Cortex of kidney (tissue), 1 donor: ENCODE measurements at places on chromosomes 11 and 22.

DNA sequence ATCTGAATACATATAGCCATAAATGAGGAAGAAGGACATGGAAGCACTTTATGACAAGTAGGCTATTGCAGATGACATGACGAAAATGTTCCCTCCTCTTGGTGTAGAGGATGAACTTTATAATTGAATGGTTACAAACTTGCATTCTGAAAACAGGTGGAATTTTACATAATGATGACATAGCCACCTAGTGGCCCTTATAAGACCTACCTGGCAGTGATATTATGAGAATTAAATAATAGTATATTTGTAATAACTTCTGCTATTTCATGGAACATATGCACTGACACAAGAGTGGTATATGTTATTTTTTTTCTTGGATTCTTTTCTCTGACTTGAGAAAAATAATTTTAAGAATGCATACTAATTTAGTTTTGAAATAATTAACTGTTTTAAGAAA lies 22.9 kb downstream of the TRIM22 start:
- DNase-seq = no peak

DNA sequence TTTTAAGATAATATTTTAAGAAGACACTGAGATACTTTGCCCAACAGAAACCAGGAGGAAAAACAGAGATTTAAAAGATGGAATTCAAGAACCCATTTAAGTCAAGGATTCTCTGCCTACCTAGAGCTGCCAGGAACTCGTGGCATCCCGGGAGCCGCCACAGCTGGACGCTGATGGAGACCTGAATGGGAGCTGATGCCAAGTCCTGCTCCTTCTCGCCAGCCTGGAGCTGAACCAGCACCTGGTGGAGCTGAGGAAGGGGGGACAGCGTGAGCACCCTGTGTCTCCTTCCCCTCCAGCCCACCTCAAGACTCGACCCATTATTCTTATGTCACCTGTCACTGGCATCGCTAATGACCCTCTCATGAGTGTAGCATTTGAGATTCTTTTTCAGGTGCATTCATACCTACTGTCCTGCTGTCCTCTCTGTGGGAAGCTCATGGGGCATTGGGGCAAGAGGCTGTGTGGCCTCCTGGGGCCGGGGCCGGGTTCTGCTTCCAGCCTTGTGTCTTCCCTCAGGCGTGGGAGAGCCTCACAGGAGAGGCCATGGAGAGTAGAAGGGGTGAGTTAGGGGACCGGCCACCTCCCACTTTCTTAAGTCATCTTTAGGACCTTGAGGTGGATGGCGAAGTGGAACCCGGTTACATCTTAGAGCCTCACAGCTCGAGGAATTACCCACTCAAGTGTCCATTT lies 70.8 kb upstream of the PITPNB start:
- DNase-seq = no peak

DNA sequence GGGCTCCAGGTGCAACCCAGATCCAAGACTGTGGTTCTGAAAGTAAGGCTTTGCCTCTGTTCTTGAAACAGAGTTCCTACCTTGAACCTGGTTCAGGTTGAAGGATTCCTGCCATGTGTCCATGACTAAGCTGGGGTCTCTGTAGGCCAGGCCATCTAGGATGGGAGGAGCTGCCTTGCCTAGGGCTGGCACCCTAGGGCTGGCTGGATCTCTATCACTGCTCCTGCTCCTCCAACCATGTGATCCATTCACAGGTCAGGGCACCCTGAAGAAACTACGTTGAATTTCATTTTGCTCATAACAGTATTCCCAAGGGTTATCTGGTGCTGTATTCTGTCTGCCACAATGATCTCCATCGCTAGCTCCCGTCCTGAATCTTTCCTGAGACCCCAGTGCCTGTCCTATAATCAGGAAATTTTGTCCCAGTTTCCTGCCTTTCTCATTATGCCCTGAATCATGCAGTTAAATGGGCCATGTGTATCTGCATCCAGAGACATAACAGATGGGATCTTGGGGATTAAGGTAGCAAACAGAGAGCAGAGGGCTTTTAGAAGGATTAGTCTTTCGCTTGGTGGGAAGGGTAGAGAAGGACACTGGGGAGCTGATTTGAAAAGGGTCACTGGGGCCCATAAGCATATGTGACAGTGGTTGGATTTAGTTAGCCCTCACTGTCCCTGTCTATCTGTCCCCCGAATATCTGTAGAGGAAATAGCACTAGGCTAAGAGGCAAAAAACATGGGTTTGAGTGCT lies 98.2 kb upstream of the MTMR2 start:
- no peak for DNase-seq

DNA sequence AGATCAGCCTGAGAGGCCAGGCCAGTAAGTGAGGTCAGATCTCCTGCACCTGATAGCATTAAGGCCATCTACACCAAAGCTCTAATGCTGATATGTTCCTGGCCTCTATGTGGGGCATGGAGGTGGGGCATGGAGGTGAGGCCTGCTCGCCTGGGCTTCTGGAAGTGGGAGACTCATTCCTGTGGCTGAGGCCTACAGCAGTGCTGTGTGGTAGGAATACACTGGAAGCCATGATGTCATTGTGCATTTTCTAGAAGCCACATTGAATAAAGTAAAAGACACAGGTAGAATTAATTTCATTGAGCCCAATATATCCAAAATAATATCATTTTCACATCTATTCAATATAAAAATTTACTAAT lies 2.7 kb downstream of the PNPLA3 start:
- no peak for DNase-seq

DNA sequence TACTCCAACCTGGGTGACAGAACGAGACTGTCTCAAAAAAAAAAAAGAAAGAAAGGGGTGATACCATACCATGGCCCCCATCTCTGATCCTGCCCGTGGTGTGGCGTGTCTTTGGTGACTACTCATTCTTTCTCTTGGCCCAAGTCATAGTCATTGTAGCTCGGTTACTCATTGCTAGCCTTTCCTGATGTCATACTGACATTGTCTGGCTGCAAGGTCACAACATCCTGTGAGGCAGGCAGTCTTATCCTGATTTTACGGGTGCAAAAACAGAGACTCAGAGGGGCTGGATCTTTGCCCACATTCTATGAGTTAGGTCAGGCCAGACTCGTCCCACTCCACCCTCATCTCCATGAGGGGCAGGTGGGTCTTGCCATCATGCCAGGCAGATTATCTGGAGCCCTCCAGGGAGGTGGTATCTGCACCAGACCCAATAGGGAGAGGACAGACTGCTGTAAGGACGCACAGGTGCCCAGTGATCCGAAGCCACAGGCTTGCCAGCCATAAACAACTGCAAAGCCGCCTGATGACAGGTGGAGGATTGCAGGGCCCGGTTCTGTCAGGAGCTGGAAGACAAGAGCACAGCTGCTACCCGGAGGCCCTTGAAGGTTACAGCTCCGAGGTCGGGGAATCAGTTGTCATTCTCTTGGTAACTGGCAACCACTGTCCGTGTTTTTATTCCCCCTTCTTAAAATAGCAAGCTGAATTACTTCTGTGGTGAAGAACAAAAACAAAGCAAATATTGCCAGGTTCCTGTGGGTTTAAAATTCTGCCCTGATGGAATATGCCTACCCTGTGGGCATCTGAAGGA lies 13.8 kb downstream of the TOM1 start:
- no peak for DNase-seq

GRCh38 chr11:69204941-69205742 lies 49.4 kb downstream of the SMIM38 start:
- DNase-seq = no peak

- no peak for DNase-seq
Measured at GRCh38 chr11:13384908-13385640, 77.9 kb downstream of the BTBD10 start.

DNA sequence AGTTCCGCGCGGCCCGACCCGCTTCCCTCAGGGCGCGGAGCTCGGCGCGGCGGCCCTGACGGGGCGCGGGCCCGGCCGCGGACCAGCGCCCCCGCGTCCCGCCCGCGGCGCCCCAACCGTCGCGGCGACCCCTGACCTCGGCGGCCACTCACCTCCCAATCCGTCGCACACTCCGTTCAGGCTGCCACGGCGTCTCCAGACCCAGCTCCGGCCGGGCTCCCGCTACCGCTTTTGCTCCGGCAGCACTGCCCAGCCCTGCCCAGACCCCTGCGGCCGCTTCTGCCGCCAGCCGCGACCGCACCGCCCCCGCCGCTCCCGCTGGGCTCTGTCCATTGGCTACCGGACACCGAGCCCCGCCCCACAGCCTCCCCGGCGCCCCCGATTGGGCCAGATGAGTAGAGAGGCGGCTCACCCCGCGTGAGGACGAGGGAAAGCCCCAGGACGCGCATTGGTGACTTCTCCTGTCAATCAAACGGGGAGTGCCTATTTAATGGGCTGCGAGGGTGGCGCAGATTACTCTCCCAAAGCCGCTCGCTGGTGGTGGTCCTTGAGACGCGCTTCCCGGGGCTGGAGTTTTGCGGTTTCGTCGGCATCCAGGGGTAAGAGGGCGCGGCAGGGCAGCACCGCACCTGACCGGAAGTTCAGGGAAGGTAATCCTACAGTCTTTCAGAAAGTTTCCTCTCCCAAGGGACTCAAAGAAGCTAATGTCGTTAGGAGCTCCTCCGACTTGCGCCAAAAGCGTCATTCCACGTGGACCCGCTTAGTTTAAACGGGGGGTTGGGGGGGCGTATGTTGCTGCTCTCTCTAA lies at the start of gene PACSIN2:
Gene PACSIN2, minus strand, starts transcription at position 281 of the 808 bp plus-strand sequence. CDS start 103,069 bp downstream, outside the sequence.
- DNase-seq = peak; percentile 81

DNA sequence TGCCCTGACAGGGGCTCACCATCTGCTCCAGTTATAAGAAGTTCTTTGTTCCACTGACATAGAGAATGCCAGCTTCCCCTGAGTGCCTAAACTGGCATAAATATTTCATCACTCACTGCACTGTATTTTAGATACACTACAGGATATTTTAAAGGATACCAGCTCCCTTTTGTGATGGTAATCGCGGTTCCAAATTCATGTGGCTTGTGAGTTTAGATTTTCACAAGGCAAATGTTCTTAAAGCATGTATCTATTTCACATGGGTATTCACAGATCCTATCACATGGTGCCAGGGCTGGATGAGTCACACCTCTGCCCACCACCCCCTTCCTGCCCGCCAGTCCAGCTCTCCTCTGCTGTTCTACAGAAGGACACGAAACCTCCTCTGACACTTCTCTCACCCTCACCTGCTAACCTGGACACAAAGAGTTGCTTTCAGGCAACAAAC lies 105.5 kb downstream of the KCNC1 start:
- DNase-seq = no peak

DNA sequence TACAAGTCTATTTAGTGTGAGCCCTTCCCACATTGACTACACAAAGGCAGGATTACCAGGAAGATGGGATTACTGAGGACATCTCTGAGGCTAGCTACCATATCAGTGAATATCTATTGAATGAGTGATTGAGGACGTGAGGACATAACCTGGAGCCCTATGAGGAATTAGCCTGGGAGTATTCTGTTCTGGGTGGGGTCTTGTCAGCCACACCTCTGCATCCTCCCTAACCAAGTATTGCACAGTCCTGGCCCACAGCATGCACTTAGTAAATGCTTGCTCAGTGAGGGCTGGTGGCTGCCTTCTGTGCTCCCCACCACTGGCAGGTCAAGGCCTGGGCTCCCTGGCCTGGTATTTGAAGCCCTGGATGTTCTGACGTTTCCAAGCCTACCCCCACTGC lies 14.8 kb downstream of the DUSP18 start:
- DNase-seq = no peak

DNA sequence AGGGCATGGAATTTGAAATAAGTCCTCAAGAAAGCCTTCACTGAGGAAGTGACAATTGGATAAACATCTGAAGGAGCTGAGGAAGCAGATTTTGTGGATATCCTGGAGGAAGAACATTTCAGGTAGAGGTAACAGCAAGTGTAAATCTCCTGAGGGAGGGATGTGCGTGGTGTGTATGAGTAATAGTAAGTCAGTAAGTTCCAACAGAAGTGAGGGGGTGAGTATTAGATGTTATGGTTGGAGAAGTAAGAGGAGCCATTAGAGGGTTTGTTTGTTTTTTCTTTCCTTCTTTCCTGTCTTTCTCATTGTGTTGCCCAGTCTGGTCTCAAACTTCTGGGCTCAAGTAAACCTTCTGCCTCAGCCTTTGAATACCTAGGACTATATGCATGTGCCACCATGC lies 29.0 kb downstream of the ANKRD42 start:
- no peak for DNase-seq

DNA sequence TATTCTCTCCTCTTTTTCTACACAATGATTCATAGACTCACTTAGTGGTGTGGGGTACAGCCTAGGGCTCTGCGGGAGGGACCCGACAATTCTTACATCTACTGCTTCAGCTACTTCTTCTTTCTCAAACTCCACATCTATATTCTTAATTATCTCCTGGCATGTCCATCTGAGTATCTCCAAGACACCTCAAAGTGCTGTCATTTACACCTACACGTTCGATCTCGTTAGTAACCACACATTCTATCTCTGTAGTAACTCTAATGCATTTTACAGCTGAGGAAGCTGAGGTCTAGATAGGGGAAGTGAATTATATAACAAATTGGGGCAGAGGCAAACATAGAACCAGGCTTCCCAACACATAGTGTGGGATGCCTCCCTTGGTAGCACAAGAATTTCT lies 27.7 kb upstream of the RRM1 start:
- no peak for DNase-seq

DNA sequence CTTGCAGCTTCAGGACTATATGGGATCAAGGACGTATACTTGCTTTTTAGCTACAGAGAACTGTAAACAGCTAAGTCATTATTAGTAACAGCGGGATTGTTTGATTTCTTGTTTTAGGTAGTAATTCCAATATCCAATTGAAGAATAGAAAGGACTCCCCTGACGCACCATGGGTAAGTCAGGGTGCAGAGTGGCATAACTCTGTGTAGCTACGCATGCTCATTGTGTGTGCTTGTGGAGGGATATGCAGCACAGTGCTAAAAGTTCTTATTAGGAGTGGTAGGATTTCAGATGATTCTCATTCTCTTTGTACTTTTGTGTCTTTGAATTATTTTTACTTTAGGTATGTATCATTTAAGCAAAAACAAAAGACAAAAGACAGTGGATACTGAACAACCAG lies 7.7 kb upstream of the PEX26 start:
- DNase-seq = no peak

- DNase-seq = no peak
Measured at GRCh38 chr11:130473795-130474377, 25.4 kb downstream of the ADAMTS15 start.

GRCh38 chr22:25690798-25691197 lies 51.2 kb upstream of the MYO18B start:
- DNase-seq = no peak

- no peak for DNase-seq
Measured at GRCh38 chr22:45631140-45631840, 40.3 kb upstream of the ATXN10 start.

GRCh38 chr11:67013511-67014045 lies 9.4 kb upstream of the SYT12 start:
- no peak for DNase-seq
